ENCODE measurements at places on chromosomes 6 and 20.

GRCh38 chr20:33015700-33016580 is 8.4 kb downstream of the BPIFB2 start:
- no peak for DNase-seq

GRCh38 chr6:12811519-12811918 is 95.0 kb downstream of the PHACTR1 start:
- DNase-seq, result no peak

- no peak for DNase-seq
These were observed 140.8 kb upstream of the AGPAT4 start for GRCh38 chr6:161414707-161415106.

DNA sequence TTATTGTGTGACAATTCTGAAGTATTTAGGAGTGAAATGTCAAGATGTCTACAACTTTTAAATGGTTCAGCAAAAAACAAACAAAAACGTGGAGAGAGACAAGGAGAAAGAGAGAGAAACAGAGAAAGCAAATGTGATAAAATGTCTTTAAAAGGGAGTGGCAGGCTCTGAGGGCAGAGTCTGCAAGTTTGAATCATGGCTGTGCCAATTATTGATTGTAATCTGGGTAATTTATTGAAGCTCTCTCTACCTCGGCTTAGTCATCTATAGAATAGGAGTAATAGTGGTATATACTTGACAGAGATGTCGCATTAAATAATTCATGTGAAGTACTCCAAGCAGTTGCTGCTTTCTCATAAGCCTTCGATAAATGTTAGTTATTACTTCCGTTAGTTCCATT is 61.3 kb upstream of the ARID1B start:
- no peak for DNase-seq

DNA sequence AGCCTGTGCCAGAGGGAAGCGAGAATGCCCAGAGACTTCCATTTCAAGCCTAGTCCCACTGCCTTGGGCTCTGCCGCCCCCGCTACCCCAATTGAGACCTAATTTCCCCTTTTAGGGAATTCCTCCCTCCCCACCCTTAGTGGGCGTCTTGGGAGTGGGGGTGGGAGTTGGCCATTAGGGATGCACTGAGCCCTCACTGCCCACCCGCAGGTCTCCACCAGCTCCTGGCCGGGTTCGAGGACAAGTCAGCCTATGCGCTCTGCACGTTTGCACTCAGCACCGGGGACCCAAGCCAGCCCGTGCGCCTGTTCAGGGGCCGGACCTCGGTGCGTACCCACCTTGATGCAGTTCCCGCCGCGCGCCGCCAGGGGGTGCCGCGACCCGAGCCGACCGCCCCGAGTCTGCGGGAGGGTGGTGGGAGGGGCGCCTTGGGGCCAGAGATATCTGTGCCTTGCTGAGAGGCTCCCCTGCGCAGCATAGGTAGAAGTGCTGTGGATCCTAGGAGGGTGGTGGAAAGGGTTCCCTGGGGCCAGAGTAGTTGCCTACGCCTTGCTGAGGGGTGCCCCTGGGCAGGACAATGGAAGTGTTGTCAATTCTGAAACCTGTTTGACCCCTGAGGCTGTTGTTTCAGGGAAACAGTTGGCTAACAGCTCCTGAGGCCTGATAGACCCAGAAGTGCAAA is 9.2 kb downstream of the ITPA start:
- no peak for DNase-seq

DNA sequence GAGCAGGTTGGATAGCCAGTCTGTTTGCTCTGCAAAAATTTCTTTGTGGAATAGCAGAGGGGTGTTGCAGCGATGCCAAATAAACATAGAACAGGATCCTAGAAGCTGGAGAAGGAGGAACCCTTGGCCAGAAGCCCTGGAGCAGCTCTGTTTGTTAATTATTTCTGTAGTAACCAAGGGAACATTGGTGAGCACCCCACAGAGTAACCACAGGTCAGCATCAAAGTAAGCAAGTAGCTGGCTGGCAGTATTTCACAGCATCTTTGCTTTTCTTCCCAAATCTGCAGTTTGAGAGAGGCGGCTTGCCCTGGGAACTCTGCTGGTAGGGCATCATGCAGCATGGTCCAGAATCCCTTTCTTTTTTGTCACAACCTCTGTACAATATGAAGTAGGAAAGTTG is 12.7 kb upstream of the APMAP start:
- no peak for DNase-seq

GRCh38 chr20:4151342-4151741 is 136.0 kb upstream of the RNF24 start:
- DNase-seq, result no peak

DNA sequence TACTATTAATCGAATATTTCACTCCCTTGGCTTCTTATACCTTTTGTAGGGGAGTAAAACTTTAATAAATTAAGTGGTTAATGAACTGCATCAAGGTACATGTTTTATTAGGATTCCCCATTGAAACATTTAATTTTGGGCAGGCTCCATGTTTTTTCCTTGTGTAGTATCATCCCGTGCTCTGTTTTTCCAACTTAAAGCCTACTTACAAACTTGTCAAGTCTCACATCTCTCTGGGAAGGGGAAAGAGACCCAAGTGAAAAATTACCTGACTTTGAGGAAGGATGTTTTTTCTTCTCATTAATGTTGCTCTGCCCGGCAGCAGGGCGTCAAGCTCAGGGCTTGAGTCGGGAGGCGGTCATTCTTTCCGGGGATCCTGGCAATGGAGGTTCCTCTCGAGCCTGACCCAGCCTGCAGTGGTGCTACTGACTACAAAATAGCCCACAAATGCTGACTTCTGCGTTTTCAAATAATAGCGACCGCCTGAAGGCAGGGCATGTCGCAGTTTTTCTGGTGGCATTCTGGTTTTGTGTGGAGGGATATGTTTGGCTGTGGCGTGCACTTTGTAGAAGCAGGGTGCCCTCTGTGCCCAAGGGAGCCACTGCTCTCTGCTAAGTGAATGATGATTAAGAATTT is 2.4 kb downstream of the DSP start:
- no peak for DNase-seq

DNA sequence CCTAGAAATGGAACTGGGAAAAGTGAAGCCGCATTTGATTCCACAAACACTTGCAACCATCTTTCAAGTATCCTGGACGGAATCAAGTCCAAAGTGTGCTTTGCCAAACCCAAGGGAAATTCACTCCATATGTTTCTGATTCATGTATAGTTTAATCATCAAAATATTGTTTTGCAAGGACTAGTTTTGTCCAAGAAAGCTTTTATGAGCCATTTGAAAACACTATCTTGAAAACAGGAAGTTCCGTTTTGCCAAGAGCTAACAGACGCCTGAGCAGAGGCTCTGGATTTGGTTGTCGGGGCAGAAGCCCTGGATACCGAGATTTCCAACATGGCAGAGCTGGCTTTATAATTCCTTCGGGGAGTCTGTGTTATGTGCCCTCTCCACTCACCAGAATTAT is 251.1 kb downstream of the PHACTR1 start:
- DNase-seq, result peak; percentile 81

- DNase-seq, result peak; percentile 67
These were observed 24.4 kb downstream of the CNBD2 start for GRCh38 chr20:35992713-35993335.

DNA sequence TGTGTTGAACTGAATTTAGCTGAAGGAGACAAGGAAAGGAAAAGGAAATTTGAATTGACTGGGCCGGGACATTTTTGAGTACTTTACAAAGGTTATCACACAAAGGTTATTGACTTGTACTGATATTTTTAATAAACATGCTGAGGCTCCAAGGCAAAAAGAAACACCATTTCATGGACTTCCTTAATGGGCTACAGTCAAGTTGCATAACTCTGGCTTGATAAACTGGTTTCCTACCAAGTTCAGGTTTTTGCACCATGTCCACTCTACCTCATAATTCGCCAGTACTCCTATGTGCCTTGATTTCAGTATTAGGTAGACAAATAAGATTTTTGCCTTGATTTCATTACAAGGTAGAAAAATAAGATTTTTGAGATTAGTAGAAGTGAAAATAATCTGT is 65.8 kb upstream of the FUT9 start:
- DNase-seq, result no peak

- no peak for DNase-seq
These were observed 70.4 kb upstream of the FUCA2 start for GRCh38 chr6:143581835-143582480.

DNA sequence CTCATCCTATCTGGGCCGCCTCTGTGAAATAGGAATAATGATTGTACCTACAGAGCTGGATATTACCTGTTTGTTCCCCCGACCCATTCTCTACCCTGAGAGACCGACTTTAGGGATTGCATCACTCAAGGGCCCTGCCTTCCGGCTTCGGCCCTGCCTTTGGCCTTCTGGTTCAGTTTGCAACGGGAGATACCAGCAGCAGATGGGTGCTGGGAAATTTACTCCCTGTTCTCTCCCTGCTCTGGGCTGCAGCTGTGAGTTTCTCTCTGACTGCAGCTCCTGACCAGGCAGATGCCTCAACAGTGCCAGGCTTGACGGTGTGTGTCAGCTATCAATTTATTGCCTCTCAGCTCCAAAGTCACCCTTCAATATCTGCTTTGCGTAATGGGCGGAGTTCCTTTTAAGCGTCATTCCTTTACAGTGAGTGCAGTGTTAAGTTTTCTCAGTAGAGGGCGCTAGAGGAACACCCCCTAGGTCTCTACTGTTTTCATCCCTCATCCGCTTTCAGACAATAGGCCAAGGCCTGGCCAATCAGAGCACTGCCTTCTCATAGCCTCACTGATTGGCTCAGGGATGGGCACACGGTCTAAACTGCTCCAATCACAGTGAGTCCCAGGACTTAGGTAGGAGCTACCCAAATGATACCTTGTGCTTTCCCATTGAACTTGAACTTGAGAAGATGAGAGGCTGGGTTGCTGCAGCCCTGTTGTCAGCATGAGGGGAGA is 30.0 kb downstream of the KCNG1 start:
- no peak for DNase-seq

DNA sequence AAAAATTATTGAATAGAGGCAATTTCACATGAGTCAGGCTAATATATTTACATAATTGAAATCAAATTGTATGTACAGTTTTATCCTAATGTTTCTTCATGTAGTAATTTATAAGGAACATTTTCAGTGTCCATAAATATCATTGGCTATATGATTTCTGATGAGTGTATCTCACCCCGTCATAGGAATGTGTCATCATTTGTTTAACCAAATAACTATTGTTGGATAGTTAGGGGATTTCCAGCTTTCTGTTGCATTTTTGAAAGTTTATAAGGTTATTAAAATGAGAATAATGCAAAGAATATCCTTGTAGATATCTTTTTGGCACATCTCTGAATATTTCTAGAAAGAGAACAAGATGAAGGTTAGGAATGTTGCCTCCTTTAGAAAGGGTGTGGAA is 39.0 kb downstream of the SYTL3 start:
- no peak for DNase-seq

DNA sequence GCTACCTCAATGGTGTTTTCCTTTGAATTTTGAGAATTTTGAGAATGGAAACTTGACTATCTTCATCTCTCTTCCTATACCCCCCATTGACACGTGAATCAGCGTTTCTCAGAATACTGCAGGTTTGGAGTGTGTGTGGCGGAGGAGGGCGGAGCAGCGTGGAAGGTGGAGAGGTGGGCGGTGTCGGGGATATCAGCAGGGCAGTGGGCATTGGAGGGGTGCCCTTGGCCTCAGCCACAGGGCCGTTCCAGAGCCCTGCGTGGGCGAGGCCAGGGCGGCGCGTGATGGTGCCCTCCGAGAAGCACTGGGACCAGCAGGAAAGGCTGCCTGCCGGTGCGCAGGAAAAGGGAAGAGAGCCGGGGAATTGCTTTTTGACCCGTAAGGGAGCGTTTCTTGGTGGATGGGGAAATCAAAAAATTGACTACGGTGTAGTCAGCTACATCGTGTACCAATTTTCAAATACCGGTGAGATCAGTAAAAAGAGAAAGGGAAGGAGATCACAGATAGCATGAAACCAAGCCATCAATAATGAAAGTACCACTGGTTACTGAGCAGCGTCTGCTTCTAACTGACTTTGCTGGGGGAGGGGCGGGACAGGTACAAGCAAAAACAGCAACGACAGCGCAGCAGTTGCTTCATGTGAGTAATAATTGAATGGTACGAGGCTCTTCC is 82.7 kb upstream of the DUSP22 start:
- DNase-seq, result no peak

GRCh38 chr6:20416567-20417345 is 15.1 kb downstream of the E2F3 start:
- no peak for DNase-seq

GRCh38 chr6:31534521-31535040 is 5.8 kb downstream of the MCCD1 start:
- no peak for DNase-seq

- DNase-seq, result no peak
These were observed 447.7 kb downstream of the PHF3 start for GRCh38 chr6:64083261-64083660.

GRCh38 chr6:116556065-116556464 is 2.5 kb downstream of the CALHM4 start:
- DNase-seq, result no peak

GRCh38 chr6:137928286-137928685 is 61.2 kb downstream of the TNFAIP3 start:
- DNase-seq, result no peak

DNA sequence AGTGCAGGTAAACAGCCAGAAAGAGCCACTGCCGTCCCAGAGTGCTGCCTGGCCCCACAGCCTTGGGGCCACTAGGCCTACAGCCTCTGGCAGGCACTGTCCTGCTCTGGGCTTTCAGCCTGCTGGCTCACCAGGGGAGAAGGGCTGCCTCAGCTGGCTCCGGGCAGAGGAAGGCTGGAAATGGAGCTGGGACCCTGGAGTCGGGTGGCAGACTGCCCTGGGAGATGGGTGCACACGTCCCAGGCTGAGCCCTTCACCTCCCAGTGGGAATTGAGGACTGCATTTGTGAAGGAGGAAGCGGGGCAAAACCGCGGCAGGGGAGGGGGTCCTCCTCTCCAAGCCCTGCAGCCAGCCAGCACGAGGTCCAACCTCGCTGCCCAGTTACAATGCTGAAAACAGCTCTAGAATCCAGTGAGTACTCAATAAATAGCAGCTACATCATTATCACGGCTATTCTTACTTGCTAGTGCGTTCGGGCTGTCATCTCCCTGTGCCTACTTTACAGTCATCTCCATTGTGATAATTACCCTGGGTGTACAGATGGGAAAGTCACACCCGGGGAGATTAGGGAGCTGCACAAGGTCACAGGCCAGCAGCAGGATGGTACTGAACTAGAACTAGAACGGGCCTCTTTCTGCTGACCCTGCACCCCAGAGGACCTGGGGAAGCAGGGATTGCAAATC is 13.1 kb downstream of the ACSS1 start:
- no peak for DNase-seq

DNA sequence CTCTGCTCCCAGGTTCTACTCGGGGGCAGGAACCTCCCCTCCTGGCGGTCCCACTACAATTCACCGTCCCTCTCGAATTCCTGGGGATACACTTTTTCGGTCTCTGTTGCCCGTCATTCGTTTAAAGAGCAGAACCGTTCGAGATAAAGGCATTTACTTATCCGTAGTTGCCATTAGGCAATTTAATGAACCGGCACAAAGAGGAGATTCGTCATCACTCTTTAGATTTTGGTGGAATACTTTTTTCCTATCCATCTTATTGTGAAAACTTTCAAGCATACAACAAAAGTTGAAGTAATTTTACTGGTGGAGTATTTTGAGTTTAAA is 1.2 kb upstream of the CD24 start:
- no peak for DNase-seq

DNA sequence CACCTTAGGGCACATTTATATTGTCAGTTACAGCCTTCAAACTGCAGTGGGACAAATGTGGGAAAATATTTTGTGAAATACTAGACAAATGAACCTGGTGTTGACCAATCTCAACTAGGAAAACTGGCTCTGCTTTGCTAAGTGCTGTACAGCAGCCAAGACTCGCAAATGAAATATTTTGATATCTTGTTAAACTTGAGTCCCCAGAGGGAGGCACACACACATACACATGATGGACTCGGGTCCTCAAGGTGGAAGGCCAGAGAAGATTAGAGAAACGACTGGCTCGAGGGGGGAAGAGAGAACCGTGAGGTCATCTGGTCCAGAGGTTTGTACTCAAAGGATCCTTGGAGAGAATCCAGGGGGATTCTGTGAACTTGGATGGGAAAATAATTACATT is 67.3 kb upstream of the JAG1 start:
- no peak for DNase-seq

All from skin of body (tissue), 3 donors.